ENCODE measurements at places on chromosomes 12 and 14. TPM values are rescaled to one million over a fixed set of nuclear protein-coding genes. Genes with fewer than 3 reads are reported as not detected.

GPR68 gene
- 0.58 TPM for total RNA-seq

RALGAPA1 gene
- 45.7 TPM for total RNA-seq

DNA sequence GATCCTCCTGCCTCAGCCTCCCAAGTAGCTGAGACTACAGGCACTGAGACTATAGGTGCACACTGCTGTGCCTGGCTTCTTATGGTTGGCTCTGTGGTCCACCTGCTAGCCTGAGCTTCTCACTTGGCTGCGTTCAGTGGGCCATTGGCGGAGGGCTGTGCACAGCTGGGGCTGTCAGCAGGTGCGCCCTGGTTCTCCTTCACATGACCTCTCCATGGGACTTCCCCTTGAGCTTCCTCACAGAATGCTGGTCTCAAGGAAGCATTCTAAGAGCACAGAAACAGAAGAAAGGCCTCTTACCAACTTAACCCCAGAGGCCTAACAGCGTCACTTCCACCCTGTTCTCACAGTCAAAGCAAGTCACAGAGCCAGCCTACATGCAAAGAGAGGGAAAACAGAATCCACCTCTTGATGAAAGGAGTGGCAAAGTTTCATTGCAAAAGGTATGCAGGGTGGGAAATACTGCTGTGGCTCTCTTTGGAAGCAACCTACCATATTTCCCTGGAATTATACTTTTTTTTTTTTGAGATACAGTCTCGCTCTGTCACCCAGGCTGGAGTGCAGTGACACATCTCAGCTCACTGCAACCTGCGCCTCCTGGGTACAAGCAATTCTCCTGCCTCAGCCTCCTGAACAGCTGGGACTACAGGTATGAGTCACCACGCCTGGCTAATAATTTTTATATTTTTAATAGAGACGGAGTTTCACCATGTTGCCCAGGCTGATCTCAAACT, 9.3 kb downstream of the RILPL2 start:
- no peak for DNase-seq

GRCh38 chr14:61517911-61518384, 177.4 kb upstream of the HIF1A start:
- no peak for DNase-seq

ALDH1L2 gene
- 2.7 TPM for total RNA-seq

Measured in type B pancreatic cell (in vitro differentiated cells).